ENCODE measurements at places on chromosomes 12 and 14.
A peak's percentile ranks its signal among the peaks of the same experiment; 100 is the strongest.

GRCh38 chr12:30457621-30458289 lies 237.9 kb downstream of the IPO8 start:
- DNase-seq, result no peak

- no peak for DNase-seq
Measured at GRCh38 chr14:35155962-35156361, 33.6 kb downstream of the PRORP start.

DNA sequence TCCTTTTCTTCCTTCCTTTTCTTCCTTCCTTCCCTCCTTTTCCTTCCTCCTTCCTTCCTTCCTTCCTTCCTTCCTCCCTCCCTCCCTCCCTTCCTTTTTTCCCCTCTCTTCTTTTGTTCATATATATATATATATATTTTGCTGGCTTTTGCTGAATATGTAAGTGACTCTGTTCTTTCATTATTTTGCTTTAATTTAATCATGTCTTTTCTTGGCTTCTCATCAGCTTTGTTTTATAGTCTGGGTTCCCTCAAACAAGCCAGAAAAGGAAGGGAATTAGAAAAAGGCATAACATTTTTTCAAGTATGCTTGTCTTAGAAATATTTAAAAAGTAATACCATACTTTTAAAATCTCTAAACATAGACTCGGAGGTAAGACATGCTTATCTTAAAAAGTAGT lies 219.9 kb upstream of the ATXN7L3B start:
- DNase-seq, result no peak

DNA sequence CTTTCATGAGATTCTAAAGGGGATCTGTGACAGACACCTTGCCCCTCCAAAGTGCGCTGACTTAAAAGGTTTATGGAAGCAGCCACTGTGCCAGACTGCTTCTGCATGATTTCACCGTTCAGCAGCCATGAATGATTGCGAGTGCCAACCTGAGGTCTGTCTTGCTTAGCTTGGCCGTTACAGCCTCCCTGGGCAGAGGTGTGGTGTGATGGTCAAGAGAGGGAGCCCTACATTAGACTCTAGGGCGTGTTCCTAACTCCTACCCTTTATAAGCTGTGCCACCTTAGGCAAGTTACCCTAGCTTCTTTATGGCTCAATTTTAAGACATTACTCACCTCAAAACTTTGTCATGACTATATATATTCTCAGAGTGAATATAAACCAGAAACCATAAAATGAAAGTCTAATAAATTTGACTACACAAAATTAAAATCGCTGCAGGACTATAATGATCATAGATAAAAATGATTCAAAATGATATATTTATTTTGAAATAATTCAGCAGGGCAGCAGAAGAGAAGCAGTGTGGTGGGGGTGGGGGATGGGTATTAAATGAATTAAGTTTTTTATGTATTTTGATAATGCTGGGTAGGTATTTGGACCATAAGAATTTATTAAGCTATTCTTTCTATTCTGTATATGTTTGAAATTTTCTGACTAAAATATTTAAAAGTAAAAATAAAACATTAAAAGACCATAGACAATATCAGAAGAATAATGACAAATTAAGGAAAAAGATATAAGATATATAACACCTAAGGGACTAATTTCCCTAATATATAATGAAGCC lies 47.7 kb upstream of the MBIP start:
- no peak for DNase-seq

DNA sequence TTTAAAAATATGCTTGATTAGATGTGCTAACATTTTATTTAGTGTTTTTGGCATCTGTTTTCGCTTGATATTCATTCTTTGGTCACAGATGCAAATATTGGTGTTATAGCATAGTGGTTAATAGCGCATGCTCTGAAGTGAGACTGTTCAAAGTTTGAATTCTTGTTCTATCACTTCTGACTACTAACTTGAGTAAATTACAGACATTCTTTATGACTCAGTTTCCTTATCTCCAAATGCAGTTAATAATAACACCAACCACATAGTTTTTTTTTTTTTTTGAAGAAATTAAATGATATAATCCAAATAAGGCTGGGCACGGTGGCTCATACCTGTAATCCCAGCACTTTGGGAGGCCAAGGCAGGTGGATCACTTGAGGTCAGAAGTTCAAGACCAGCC lies 81.0 kb downstream of the TMX1 start:
- no peak for DNase-seq

DNA sequence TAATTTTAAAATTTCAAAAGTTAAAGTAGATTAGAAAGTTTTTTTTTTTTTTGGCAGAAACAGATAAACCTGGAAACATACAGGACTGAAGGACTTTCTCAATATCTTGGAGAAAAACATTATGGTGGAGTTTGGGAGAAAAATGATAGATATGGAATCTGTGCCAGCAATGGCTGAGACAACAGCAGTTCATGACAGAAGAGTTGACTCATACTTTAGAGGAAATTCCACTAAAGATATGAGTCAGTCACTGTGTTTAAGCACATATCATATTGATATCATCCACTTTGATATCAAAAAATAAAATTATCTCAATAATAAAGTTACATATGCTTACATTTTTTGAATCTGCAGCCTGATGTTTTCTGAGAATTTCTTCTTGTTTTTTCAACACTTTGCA lies 193.9 kb upstream of the OR4E1 start:
- no peak for DNase-seq

- DNase-seq, result peak; percentile 89
Measured at GRCh38 chr12:51238510-51239334, at the start of gene DAZAP2. Gene DAZAP2, plus strand, starts transcription at chr12:51238826. Its CDS starts 82 bp downstream, at chr12:51238908.

DNA sequence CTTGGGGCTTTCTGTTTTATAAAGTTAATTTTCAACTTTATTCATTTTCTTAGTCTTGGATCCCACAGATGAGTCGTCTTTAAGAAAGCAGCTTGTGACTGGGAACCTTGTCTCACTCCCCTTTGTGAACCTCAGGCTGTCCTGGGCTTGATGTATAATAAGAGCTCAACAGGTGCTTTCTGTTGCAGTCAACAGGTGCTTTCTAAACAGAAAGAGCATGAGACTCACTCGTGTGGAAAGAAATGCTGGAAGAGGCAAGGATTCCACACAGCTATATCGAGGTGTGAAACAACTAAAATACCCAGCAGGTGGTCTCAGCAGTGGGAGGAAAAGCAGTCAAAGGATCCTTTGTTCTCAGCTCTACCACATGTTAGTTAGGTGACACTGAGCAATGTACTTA lies 398.9 kb downstream of the EGLN3 start:
- no peak for DNase-seq

DNA sequence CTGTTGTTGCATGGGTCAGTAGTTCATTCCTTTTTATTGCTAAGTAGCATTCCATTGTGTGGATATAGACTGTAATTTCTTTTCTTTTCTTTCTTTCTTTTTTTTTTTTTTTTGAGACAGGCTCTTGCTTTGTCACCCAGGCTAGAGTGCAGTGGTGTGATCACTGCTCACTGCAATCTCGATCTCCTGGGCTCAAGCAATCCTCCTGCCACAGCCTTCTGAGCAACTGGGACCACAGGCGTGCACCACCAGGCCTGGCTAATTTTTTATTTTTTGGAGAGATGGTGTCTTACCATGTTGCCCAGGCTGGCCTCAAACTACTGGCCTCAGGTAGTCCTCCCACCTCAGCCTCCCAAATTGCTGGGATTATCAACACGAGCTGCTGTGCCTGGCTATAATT lies 5.2 kb downstream of the ATP6V0A2 start:
- no peak for DNase-seq

DNA sequence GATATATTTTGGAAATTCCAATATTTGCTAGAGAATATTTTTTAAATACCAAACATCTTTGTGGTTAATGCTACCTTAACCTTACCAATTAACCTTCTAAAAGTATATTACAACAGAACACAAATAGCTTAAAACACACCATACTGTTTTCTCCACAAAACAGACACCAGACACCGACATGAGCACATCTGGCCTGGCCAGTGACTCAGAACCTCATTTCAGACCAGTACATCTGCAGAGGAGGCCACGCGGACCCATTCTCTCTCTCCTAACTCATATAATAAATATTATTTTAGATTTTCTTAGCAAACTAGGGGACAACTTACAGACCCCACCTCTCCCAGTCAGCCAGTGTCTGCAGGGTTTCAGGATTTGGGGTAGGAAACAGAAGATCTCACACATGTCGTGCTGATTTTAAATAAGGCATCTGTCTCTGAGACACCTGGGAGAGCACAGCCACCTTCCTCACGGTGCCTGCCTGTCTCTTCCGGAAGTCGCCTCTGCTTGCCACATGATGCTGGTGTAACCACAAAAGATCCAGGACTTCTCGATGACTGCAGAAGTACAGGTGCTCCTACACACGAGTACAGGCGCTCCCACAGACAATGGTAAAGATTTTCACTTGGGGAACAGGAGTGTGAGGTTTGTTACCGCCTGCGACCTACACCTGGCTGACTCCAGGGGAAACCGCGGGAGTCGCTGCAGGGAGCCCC lies 9.7 kb upstream of the ANKLE2 start:
- DNase-seq, result no peak

DNA sequence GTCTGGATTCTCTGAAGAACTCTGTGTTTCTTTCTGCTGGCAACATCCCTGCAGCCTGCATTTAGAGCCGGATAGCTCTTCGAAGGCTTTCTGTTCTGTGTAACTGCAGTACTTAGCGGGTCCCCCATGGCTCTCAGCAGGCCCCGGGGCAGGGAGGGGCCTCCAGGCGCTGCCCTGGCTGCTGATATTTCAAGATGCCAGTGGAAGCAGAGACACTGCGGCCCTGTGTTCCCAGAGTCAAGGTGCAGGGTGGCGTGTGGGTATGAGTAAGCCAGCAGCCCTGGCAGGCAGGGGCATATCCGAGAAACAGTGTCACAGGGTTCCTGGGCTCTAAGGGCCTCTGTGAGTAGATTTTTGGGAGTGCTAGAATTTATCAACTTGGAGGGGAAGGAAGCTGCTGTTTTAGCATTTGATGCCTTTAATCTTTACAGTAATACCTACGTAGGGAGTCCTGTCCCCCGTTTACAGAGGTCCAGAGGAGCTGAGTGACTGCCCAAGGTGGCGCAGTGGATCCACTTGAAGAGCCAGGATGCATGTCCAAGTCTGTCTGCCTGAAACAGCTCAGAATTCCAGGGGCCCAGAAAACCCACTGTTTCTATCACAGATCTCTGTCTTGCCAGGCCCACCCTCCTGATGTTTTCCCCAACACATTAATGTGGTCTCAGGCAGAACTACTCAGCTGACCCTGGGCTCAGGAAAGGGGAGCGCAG lies 16.2 kb downstream of the ESRRB start:
- no peak for DNase-seq

GRCh38 chr14:58313699-58314098 lies 15.3 kb downstream of the ARID4A start:
- no peak for DNase-seq

DNA sequence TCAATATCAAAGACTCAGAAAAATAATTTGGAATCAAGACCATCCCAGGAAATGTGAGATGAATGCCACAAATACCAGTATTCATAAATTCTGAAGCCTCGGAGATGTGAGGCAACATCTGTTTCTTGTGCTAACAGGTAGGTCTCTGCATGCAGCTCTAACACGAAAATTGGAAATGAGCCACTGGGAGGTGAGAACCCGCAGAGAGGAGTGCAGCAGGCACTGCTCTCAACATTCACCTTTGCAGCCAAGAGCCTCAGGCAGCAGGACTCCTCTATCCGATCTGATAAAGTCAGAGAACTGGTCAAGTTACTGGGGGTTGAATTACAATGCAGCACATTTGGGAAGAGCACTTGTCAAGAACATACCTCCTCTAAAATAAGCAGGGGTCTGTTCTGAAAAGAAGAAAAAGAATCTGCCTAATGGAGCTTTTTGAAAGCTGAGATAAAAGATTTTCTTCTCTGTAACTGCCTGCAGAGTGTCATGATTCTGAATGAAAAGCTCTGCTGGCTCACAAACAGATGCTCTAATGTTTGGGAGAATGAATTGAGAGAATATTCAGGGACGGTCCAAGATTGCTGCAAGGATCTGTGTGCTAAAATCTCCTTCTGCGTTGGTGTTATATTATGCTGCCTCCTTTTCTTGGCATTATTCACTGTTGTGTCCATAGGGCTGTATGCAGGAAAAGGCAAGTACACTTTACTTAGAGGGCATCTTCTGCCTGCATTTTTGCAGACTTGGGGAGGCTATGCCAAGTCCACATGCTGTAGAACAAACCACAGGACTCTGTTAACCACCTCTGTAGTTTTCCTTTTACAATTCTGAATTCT lies 209.6 kb upstream of the KRR1 start:
- no peak for DNase-seq

DNA sequence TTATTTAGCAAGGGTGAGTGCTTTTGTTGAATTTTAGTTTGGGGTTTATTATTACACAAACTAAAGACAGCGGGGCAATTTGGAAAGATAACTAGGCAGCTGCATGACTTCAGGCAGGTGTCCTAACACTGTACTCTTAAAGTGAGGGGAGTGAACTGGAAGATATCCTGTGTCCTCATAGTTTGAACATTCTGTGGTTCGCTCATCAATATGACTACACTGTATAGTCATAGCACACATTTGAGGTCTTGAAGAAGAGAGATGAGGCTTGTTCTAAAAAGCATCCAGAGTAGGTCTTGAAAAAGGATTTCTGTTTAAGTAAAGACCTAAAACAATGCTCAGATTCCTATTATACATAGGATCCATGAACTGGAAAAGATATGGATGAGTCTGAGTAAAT lies 1.7 kb upstream of the MAP3K9 start:
- DNase-seq, result no peak

- DNase-seq, result no peak
Measured at GRCh38 chr14:103231376-103232019, 102.5 kb upstream of the EIF5 start.

Measured in H1 (cell line).